ENCODE measurements at places on chromosomes 6 and 20. TPM values are rescaled to one million over a fixed set of nuclear protein-coding genes. Genes with fewer than 3 reads are reported as not detected.

Gene PHACTR1
- total RNA-seq = 2.8 TPM

GRCh38 chr20:45945678-45946148 lies 11.2 kb downstream of the PCIF1 start:
- DNase-seq = no peak

- no peak for DNase-seq
These were observed 26.1 kb downstream of the NPEPL1 start for GRCh38 chr20:58718729-58719128.

DNA sequence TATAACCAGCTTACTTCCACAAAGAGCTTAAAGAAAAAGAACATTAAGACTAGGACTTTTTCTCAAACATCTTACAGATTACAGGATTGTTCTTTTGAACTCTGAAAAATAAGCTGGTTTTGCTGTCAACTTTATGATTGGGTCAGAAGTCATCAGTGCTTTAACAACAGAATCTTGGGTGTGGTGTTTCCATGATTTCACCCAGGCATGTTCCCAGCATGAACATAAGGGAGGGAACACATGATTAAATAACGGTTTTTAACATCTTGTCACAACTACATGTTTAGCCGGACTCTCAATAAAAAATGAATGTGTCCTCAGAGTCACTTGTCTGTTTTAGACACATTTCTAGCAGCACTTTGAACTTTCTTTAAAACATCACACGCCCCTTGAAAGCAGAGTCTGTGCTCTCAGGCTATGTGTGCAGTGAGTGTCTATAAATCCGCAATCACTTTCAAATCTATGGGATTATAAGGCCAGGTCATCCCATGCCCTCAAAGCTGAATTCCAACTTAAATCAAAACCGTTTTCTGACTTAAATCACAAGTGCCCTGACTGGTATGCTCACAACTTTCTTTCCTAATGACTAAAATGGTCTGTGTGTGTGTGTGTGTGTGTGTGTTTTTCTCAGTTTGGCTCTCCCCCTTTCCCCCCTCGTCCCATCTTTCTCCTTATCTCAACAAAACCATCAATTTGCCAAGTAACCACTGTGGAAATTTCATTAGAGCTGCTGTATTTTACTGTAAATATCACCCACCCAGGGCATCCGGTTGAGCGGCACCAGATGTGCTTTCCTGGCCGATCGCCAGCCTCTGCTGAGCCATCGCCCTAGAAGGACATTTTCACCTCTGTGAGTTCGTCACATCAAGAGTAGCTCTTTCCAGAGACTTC lies 216.8 kb upstream of the DTNBP1 start:
- DNase-seq = no peak

GRCh38 chr6:119240257-119241110 lies 109.1 kb downstream of the MAN1A1 start:
- DNase-seq = peak; percentile 52
